ENCODE measurements at places on chromosomes 1 and 21. TPM values are rescaled to one million over a fixed set of nuclear protein-coding genes. Genes with fewer than 3 reads are reported as not detected.

The ADORA1 gene
- not detected for total RNA-seq

DNA sequence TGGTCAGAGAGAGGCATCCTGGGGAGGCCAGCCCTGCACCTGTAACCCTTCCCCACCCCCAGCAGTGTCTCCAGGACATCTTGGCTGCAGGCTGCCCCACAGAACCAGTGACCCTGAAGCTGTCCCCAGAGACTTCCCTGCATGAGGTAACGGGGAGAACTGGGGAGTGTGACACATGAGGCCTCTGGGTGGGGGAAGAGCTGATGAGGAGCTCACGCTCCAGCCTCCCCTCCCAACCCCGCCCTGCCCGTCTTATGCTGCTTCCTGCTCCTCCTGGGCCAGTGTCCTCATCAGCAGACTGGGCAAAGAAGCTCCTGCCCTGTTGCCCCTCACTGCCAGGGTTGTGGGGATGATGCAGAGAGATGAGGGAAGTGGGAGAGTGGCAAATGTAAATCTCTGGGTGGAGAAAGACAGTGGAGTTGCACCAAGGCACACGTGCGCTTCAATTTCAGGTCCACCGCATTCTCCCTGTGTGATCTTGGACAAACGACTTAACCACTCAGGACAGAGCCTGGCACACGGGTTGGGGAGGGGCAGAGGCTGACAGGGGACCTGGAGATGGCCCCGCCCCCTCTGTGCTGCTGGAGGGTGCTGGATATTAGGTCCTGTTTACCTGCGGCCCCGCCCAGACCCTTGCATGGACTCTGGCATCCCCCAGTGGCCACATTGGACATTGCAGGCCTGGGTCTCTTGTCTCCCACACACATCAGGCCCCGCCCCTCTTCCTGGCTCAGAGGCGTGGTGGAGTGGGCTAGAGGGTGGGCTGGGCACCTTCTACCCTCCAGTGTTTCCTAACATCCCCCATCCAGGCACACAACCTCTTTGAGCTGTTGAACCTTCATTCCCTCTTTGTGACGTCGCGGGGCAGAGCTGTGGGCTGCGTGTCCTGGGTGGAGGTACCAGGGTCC lies 12.3 kb downstream of the CLCNKB start:
- DNase-seq, result peak; percentile 96

DNA sequence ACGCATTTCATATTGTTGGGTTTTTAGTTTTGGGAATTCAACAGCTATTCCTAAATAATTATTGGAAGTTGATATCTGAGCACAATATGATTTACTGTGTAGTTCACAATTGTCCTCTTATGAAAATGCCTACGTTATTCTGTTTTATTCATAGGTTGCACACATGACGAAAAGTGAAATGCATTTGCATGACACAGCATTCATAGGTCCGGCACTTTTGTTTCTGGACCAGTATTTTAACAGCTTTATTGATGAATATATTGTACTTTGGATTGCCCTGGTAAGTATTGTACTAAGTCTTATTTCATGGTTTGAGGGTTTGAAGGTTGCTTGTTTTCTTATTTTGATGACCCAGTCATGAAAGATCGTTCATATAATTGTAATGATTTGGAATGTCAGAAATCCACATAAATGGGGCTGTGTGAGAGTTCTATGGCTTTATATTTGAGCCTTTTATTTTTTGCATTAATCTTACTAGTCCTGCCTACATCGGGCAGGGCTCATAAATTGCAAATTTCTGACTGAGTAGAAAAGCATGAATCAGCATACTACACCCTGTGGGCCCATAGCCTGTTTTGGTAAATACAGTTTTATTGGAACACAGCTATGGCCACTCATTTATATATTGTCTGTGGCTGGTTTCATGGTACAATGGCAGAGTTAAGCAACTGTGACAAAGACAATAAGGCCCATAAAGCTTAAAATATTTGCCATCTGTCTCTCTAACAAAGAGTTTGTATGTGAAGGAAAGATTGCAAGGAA lies 17.0 kb downstream of the DENND2D start:
- no peak for DNase-seq

DNA sequence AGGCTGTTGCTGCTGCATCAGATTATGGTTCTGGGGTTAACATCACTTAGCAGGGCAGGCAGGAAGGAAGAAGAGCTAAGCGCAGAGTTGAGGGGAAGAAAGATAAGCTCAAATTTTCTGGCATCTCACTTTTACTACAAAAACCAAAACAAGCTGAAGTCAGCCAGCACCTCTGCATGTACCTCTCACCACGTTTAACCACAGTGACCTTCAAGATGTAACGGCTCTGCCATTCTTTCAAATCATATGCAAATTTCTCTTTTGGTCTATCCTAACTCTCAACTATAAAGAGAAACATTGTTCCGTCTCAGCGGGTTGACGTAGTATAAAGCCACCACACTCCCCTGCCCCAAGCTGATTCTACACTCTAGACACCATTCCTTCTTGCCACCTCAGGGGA lies 154.4 kb downstream of the OMA1 start:
- peak; percentile 44 for DNase-seq
